Suprapubic skin (tissue), 4 donors: ENCODE measurements at places on chromosomes 5 and 9. TPM values are rescaled to one million over a fixed set of nuclear protein-coding genes. Genes with fewer than 3 reads are reported as not detected.

DNA sequence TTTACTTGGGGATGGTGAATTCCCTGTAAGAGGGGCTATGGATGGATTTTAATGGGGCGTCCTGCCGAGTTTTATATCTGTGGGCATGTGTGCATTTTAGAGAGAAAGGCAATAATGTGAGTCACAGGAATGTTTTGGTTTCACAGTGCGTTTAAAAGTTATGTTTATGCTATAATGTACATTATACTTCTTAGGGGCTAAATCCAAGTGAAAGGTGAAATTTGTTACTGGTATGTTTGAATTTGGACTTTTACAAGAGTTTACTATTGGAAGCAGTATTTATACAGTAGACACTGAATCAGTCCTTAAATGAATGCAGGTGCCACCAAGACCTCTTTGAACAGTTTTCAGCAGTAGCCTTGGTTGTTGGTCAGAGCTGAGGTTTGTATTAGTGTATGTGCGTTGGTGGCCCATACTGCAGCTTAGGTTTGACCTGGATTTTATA, 5.6 kb downstream of the JMY start:
- no peak overlapping the region for H3K4me3 ChIP-seq
- peaks cover 36% of the 10 kb centered on the region for H3K4me1 ChIP-seq
- H3K36me3 ChIP-seq = no peaks in the 10 kb centered on the region

DNA sequence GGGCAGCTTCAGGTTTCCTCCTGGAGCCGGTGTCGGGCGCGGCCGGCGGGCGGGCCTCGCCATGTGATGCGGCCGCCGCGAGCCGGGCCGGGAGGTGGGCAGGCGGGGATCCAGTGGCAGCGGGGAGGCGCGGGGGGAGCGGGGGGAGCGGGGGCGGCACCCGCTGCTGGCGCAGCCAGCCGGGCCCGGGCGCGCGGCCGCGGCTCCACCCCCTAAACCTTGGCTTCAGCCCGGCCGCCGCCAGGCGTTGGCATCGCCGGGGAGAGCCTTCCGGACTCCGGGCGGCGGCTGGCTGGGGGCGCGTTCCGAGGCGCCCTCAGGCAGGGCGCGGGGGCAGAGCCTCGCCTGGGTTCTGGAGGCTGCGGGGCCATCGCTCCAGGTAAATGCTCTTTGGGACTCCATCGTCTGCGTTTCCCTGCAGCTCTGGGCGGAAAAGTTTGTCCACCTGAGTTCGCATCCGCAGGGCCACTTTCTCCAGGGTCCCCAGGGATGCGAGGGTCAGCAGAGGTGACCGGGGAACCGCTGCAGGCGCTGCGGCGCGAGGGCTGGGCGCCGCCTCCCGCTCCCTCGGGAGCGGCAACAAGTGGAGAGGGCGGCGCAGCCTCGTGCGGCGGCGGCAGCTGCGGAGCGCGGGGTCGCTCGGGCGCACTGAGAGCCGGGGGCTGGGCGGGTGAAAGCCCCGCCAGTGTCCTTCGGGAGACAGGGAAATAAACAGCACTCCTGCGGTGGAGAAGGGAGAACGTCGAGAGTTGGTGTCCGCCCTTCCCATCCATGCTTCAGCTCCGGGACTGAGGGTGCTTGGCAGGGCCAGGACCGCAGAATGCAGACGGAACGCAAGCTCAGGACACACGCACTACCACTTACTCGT, at the start of gene ARHGEF28:
Gene ARHGEF28 (plus strand): TSS at position 253 of the 868 bp plus-strand sequence. CDS start 58,656 bp downstream, outside the sequence.
- no peaks in the 10 kb centered on the region for H3K27me3 ChIP-seq
- no peaks in the 10 kb centered on the region for H3K36me3 ChIP-seq
- peaks cover 17% of the 10 kb centered on the region for H3K4me1 ChIP-seq
- no peak for DNase-seq
- peak within 1 kb of the TSS; percentile 90 for H3K27ac ChIP-seq

DNA sequence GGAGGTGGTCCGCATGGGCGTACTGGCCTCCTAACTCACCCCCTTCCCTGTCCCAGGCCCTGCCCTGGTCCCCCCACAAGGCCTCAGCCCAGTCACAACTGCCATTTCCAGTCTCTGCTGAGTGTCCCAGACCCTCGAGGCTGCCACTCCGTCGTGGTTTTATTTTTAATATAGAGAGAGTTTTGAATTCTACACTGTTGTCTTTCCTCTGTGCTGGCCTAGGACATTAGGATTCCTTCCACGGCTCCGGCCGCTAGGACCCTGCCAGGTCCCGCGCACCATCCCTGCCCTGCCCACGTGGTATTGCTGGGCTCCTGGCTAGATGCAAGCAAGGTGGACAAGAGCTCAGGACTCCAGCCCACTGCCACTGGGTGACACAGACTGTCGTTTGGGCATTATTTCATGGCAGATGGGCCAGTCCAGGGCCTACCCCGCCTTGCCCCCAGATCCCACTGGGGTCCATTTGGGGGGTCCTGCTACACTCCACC, 53.3 kb downstream of the SAR1B start:
- H3K27ac ChIP-seq = no peak overlapping the region
- H3K27me3 ChIP-seq = no peaks in the 10 kb centered on the region
- peaks cover 54% of the 10 kb centered on the region for H3K36me3 ChIP-seq
- peak; percentile 33 for DNase-seq
- H3K4me3 ChIP-seq = no peak overlapping the region
- H3K4me1 ChIP-seq = peaks cover 25% of the 10 kb centered on the region

DNA sequence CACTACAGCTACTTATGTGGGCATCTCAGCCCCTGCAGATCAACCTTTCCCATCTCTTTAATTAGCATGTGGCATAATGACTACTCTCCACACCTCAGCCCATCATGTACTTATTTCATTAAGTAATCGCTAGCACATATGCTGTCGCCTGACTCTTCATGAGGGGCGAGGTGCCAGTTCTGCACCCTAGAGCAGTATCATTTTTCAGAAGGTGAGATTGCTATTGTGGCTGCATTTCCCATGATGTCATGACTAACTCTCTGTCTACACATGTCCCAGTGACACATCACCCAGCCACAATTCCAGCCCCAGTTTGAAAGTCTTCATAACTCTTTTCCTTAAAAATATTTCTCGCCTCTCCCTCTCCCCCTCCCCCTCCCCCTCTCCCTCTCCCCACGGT, 7.6 kb upstream of the F2RL1 start:
- H3K4me1 ChIP-seq = peaks cover 37% of the 10 kb centered on the region
- no peaks in the 10 kb centered on the region for H3K27me3 ChIP-seq
- DNase-seq = no peak
- H3K4me3 ChIP-seq = peak overlapping the region; percentile 31

DNA sequence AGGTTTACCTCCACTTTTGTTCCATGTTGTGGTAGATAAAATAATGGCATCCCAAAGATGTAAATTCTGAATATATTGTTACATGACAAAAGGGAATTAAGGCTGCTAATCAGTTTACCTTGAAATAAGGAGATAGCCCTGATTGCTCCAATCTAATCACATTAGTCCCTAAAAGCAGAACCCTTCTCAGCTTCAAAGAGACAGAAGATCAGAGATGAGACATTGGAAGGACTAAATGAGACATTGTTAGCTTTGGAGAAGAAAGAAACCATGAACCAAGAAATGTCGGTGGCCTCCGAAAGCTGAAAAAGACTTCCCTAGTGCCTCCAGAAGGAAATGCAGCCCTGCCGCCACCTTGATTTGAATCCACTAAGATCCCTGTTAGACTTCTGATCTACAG, 82.8 kb upstream of the PARP8 start:
- H3K4me3 ChIP-seq = no peak overlapping the region
- DNase-seq = no peak
- no peaks in the 10 kb centered on the region for H3K36me3 ChIP-seq
- no peak overlapping the region for H3K27ac ChIP-seq
- no peaks in the 10 kb centered on the region for H3K4me1 ChIP-seq

- H3K36me3 ChIP-seq = no peaks in the 10 kb centered on the region
- H3K4me3 ChIP-seq = no peak overlapping the region
- no peaks in the 10 kb centered on the region for H3K27me3 ChIP-seq
- no peak overlapping the region for H3K27ac ChIP-seq
- no peak for DNase-seq
Measured at GRCh38 chr5:117947121-117947520, 1041.2 kb downstream of the DTWD2 start.

- H3K27ac ChIP-seq = peak overlapping the region; percentile 48
- DNase-seq = no peak
- H3K27me3 ChIP-seq = no peaks in the 10 kb centered on the region
- no peak overlapping the region for H3K4me3 ChIP-seq
Measured at GRCh38 chr9:13427587-13427986, 148.1 kb upstream of the MPDZ start.

DNA sequence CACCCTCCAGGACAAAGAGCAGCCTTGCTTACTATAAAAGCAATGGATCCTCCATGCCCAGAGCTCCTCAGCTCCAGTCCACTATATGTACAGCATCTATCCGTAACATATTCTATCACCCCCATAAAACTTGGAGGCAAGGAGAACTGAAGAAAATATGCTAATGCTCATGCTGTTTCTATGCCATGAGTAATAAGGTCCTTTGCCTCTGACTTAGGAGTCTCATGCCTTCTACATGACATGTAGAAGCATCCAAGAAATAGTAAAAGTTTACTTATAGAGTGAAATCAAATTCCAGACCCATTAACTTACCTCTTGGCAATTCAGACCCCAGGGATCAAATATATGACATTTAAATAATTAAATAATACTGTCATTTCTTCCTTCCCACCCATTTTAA, 33.7 kb downstream of the SSBP2 start:
- H3K27me3 ChIP-seq = no peaks in the 10 kb centered on the region
- DNase-seq = no peak
- H3K27ac ChIP-seq = no peak overlapping the region

DNA sequence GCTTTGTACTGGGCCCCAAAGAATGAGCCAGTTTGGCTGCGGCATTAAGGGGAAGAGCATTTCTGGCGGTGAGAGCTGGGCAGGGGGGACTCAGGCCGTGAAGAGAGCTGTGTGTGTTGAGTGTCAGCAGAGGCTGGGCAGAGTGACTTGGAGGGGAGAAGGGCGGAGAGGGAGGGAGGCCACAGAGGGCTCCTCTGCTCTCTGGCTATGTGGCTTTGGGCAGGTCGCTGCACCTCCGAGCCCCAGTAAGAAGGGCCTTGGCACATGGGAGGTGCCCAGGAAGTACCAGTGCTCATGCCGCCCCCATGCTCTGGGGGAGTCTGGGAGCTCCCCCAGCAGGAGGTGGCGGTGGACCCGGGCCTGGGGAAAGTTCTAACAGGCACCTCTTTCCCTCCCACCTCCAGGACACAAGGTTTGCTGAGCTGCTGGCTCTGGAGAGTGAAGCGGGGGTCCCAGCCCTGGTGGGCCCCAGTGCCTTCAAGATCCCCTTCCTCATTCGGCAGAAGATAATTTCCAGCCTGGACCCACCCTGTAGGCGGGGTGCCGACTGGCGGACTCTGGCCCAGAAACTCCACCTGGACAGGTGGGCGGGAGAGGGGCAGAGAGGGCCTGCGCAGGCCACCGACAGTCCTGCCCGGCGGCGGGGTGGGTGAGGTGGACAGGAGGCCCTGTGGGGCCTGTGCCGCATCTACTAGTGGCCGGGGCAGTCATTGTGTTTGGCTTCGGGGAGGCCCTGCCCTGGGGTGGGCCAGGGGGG, 20.1 kb downstream of the HK3 start:
- no peaks in the 10 kb centered on the region for H3K4me1 ChIP-seq
- no peak overlapping the region for H3K27ac ChIP-seq
- H3K27me3 ChIP-seq = peaks cover 55% of the 10 kb centered on the region
- H3K4me3 ChIP-seq = no peak overlapping the region
- no peaks in the 10 kb centered on the region for H3K36me3 ChIP-seq

DNA sequence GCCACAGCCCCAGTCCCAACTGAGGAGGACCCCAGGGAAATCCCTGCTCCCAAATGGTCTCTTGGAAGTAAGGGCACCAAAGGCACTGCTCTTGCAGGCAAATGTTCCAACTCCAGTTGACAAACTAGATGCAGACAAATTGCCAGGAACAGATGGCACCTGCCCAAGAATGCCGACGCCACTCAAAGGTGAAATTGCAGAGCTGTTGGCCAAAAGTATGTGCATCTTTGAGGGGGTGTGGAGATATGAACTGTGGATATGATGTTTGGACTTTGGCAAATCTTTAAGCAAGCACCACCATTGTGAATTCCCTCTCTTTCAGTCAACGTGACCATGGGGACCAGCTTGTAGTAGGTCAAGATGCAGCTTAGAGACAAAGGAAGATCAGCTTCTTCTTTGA, 12.0 kb upstream of the CPLX2 start:
- H3K4me1 ChIP-seq = no peaks in the 10 kb centered on the region
- no peak overlapping the region for H3K4me3 ChIP-seq
- H3K27me3 ChIP-seq = peaks cover 16% of the 10 kb centered on the region
- DNase-seq = no peak

DNA sequence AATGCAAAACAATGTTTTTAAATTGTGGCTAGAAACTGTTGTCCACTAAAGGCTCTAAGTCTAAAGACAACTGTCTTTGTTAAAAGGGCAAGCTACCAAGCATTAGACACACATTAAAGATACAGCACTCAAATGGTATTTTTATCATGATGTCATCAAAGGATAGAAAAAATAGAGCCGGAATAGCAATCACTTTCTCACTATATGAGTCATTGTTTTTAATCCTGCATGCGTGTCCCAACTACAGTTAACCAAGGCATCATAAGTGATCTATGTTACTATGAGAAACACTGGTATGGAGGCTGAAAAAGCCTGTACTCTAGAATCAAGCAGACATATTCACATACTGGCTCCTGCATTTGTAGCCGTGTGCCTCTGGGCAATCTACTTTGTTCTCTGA, 1.9 kb upstream of the PJA2 start:
- H3K27me3 ChIP-seq = no peaks in the 10 kb centered on the region
- no peaks in the 10 kb centered on the region for H3K36me3 ChIP-seq
- H3K27ac ChIP-seq = peak overlapping the region; percentile 99
- peaks cover 47% of the 10 kb centered on the region for H3K4me1 ChIP-seq
- DNase-seq = no peak
- no peak overlapping the region for H3K4me3 ChIP-seq

- no peaks in the 10 kb centered on the region for H3K36me3 ChIP-seq
- no peak overlapping the region for H3K4me3 ChIP-seq
- peaks cover 65% of the 10 kb centered on the region for H3K27me3 ChIP-seq
- H3K27ac ChIP-seq = no peak overlapping the region
- H3K4me1 ChIP-seq = peaks cover 11% of the 10 kb centered on the region
Measured at GRCh38 chr5:1855596-1855995, 27.1 kb downstream of the IRX4 start.

DNA sequence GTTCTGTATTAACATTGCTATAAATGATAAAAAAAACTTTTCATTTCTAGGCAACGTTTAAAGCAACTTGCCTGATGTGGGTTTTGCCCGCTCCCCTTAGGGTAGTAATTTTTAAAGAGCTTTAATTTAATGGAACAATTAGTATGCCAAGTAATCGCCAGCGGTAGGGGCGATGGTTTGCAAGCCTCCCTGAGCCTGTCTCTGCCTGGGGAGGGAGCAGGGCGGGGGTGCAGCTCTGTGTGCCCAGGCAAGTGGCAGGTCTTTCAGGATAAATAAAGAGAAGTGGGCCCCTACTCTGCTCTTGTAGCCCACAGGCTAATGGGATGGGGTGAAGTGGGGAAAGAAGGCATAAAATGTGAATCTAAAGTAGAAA, 13.8 kb upstream of the TGFBI start:
- no peak overlapping the region for H3K27ac ChIP-seq
- no peak overlapping the region for H3K4me3 ChIP-seq
- no peaks in the 10 kb centered on the region for H3K36me3 ChIP-seq
- H3K27me3 ChIP-seq = no peaks in the 10 kb centered on the region

Gene SLC46A2
- total RNA-seq = 20.6 TPM

Gene PDLIM7
- total RNA-seq = 31.6 TPM

Gene CCDC180
- total RNA-seq = 1.9 TPM

Gene CCDC187
- not detected for total RNA-seq
